GM23248 (cell line): ENCODE measurements at places on chromosomes 5 and 9.
A peak's percentile ranks its signal among the peaks of the same experiment; 100 is the strongest.

DNA sequence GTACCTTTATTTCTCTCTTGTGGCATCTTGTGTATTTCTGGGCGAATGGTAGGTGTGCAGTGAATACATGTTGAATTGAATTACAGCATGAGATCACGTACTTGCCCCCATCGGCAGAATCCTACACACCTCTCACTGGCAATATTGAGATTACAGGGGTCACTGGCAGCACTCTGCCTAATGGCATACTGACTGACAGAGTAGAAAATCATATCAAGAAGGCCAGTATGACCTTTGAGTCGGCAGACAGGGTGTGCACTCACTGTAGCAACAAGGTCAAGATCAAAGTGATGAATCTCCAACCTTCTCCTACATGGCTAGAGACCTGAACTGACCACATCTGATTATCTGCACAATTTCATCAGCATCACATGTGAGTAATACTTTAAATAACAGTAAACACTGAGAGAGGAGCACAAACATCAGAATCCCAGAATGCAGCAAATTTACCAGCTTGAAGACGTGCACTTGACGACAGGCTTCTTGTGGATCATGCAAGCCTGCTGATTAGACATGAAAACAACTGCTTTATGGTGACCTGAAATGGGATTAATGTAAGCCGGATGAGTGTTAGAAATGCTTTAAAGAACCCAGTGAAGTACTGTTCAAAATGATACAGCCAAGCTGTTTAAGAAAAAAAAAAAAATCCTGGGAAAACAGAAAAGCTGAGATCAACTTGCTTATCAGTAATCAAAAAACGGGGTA is 267.1 kb upstream of the EFNA5 start:
- no peak overlapping the region for H3K4me3 ChIP-seq
- no peak overlapping the region for H3K27ac ChIP-seq
- DNase-seq, result no peak

DNA sequence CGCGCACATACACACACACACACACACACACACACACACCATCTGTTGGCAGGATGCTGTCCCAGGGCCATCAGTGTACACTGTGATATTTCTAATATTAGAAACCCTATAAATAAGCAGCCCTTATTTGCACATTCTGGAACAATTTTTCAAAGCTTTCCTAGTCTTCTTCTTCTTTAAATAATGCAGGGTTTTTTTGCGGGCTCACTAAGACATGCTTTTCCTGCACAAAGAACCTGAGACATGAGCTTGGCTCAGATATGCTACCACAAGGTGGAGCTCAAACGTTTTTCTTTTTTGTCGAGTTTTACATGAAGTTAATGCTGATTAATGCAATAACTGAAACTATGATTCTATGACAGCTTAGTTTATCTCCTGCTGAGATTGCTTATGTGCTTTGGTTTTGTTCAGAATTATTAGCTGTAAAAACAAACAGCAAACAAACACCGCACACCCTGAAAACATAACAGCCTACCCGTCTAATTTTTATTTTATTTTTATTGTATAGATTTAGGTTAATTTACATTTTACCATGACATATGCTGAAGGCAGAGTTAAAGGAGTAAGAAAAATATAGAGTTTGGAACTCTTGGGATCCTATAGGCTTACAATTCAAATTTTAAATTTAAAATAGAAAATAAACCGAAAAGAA is 95.8 kb downstream of the ALDH1A1 start:
- H3K27ac ChIP-seq, result no peak overlapping the region
- H3K36me3 ChIP-seq, result no peaks in the 10 kb centered on the region
- H3K4me3 ChIP-seq, result no peak overlapping the region
- H3K4me1 ChIP-seq, result peaks cover 10% of the 10 kb centered on the region

- no peaks in the 10 kb centered on the region for H3K27me3 ChIP-seq
- no peak overlapping the region for H3K4me3 ChIP-seq
- no peaks in the 10 kb centered on the region for H3K36me3 ChIP-seq
- peak; percentile 10 for DNase-seq
- H3K27ac ChIP-seq, result no peak overlapping the region
These were observed 680 bp downstream of the SELENOP start for GRCh38 chr5:42810834-42811590.

GRCh38 chr9:123481209-123481865 is 125.3 kb downstream of the CRB2 start:
- no peak overlapping the region for H3K27ac ChIP-seq
- no peak for DNase-seq
- no peak overlapping the region for H3K4me3 ChIP-seq
- no peaks in the 10 kb centered on the region for H3K27me3 ChIP-seq

- peak within 1 kb of the TSS; percentile 96 for H3K4me3 ChIP-seq
- no peaks in the 10 kb centered on the region for H3K27me3 ChIP-seq
- 0 out of 2 replicates have a peak, but pooled peaks cover 3% of the 10 kb centered on the region for H3K36me3 ChIP-seq
- peak within 1 kb of the TSS; percentile 75 for H3K27ac ChIP-seq
- DNase-seq, result peak; percentile 98
These were observed at the start of gene NDUFB6 for GRCh38 chr9:32572900-32573523. Gene NDUFB6 (minus strand): TSS chr9:32573159. CDS start chr9:32573060, 99 bp downstream.

DNA sequence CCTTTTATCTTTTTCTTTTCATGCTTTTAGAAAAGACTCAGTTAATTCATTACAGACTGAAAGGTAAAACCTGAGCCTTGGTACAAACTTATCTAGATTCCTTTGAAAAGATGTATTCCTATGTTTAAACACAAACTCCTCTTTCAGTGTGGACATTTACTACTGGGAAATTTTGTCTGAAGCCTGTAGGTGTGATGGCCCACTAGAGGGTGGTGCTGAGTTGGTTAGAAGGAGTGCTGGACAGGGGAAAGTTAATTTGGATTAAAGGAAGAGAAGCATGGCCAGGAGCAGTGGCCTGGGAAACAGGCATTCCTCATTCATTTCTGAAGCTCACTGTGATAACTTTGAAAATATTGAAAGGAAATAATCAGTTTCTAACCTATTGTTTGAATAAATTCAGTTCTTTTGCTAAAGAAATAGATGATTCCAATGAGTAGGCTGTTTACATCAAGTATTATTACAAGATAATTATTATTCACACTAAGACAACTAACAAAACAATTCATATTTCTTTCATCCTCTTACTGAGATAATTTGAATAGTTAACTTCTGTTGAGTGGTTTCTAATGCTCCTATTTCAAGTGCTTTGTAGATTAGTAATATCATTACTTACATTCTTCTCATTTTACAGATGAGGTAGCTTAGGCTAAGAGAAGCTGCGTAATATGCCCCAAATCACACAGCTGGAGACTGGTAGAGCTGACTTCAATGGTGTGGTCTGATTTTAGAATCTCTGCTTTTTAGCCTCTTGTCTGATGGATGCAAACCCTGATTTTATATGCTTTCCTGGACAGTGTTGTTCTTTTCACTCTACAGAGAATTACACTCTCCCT is 150.9 kb downstream of the ADGRV1 start:
- no peaks in the 10 kb centered on the region for H3K27me3 ChIP-seq
- peak; percentile 63 for DNase-seq
- no peaks in the 10 kb centered on the region for H3K36me3 ChIP-seq
- H3K4me1 ChIP-seq, result no peaks in the 10 kb centered on the region
- no peak overlapping the region for H3K4me3 ChIP-seq

- no peaks in the 10 kb centered on the region for H3K36me3 ChIP-seq
- H3K27me3 ChIP-seq, result no peaks in the 10 kb centered on the region
- H3K4me1 ChIP-seq, result peaks cover 27% of the 10 kb centered on the region
- DNase-seq, result no peak
- H3K4me3 ChIP-seq, result no peak overlapping the region
These were observed 74.7 kb upstream of the ELL2 start for GRCh38 chr5:96036301-96036700.

DNA sequence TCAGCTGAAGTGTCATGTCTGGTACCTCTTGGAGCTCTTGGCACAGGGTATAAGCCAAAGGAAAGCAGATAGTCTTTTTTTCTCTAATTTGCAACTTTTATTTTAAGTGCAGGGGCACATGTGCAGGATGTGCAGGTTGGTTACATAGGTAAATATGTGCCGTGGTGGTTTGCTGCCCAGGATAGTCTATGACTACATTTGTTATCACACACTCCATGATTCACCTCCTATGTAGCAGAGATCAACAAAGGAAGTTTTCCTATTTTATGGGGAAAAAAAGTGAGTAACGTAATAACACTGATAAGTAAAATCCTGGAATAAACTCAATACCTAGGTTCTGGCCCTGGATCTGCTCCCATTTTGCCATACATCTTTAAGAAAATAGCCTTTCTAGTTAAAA is 234.6 kb downstream of the CAAP1 start:
- no peaks in the 10 kb centered on the region for H3K4me1 ChIP-seq
- H3K27me3 ChIP-seq, result no peaks in the 10 kb centered on the region
- no peak for DNase-seq
- H3K4me3 ChIP-seq, result no peak overlapping the region
- H3K36me3 ChIP-seq, result no peaks in the 10 kb centered on the region

DNA sequence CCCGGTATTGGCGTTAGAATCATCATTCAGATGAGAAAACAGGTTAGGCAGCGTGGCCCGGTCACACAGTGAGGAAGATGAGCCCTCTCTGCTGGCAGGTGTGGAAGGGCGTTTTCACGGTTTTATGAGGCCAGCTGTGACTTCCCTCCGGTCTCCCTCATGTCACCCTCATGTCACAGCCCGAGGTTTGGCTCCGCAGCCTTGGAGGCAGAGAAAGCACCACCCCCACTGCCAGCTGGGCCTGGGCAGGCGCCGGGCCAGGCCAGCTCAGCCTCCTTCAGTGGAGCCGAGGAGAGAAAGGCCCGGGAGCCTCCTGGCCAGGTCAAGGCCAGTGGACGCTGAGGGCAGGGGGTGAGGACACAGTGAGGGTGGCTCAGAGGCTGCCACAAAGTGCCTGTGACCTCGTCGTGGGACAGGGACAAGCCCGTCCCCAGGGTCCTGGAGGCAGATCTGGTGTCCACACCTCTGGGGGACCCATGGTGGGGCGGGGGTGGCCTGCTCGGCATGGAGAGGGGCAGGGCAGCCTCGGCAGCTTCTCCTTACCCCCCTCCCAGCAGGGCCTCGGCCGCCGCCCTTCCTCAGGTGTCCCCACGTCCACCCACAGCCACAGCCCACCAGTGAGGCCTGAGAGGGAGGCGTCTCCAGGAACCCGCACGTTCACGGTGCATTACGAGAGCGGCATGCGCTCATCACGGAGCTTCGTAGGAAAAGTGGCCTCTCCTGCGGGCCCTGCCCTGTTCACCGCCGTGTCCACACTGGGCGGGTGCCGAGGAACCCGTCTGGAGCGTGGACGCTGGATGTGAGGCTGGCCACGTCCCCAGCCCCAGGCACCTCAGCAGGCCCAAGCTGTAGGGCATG is 32.2 kb downstream of the EXD3 start:
- no peaks in the 10 kb centered on the region for H3K36me3 ChIP-seq
- DNase-seq, result no peak
- H3K4me1 ChIP-seq, result no peaks in the 10 kb centered on the region
- H3K4me3 ChIP-seq, result no peak overlapping the region
- H3K27ac ChIP-seq, result no peak overlapping the region

DNA sequence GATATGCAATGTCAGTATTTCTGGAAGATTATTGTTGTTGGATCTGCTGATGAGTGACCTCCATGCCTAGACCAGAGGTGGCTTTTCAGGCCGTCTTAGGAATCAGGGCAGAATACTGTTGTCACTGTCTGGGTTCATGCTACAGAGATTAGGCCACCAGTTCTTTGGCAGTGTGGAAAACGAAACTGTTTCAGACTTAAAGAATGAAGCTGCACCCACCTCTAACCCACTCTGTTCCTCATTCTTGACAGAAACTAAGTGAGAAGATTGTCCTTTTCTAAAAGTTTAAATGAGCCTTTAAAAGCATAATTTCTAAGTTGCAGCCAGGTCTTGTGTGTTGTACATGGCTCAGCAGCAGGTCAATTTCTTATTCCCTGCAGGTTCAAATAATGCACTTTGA is 444.3 kb downstream of the ENC1 start:
- H3K36me3 ChIP-seq, result no peaks in the 10 kb centered on the region
- no peak overlapping the region for H3K27ac ChIP-seq
- DNase-seq, result no peak
- no peak overlapping the region for H3K4me3 ChIP-seq
- H3K27me3 ChIP-seq, result no peaks in the 10 kb centered on the region

GRCh38 chr5:108541836-108542235 is 159.9 kb upstream of the FBXL17 start:
- no peak overlapping the region for H3K27ac ChIP-seq
- H3K4me1 ChIP-seq, result no peaks in the 10 kb centered on the region
- DNase-seq, result no peak
- no peak overlapping the region for H3K4me3 ChIP-seq
- H3K36me3 ChIP-seq, result no peaks in the 10 kb centered on the region
- no peaks in the 10 kb centered on the region for H3K27me3 ChIP-seq

DNA sequence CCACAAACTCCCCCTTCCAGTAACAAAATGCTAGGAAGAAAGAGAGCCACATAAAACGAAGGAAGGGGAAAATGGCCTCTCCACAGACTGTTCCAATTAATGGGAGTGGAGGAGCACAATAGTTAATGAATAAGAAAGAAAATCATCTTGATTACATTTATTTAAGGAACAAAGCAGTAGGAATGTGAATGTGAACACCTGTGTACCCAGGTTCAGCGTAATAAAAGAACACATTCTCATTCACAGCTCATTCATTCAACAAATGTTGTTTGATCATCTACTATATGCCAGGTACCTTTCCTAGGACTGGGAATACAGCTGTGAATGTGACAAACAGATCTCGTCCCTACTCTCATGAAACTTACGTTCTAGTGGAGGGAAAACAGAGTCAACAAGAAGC is 35.7 kb downstream of the SIL1 start:
- no peak overlapping the region for H3K4me3 ChIP-seq
- no peak for DNase-seq

DNA sequence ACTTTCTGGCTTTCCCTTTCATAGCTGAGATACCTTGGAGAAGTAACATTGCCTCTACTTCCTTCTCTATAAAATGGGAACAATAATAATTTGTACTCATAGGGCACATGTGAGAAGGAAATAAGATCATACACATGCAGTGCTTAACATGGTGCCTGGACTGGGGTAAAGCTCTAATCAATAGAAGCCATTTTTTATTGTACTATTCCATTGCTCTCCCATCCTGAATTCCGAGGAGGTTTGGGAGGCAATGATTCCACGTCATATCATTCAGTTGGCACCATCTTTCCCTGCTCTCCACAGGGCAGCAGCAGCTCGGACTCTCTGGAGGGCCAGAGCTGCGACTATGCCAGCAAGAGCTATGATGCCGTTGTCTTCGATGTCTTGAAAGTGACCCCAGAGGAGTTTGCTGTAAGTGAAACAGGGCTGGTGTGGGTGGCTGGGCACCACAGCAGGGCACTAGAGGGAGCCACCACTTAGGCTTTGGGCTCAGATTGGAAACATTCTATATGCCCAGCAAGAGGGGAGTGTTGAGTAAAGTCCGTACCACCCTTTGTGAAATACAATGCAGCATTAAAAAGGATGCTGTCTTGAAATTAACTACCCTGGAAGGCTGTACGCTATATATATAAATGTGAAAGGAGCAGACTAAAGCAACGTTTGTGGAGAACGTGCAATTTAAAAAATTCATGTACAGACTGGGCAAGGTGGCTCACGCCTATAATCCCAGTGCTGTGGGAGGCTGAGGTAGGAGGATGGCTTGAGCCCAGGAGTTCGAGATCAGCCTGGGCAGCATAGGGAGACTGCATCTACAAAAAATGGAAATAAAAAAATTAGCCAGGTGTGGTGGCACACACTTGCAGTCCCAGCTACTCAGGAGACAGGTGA is 51.2 kb downstream of the RALGPS1 start:
- no peak overlapping the region for H3K27ac ChIP-seq
- no peaks in the 10 kb centered on the region for H3K27me3 ChIP-seq
- peak; percentile 77 for DNase-seq
- no peaks in the 10 kb centered on the region for H3K36me3 ChIP-seq
- no peak overlapping the region for H3K4me3 ChIP-seq
